ENCODE measurements at places on chromosomes 7 and 10. TPM values are rescaled to one million over a fixed set of nuclear protein-coding genes. Genes with fewer than 3 reads are reported as not detected.

The LAMB4 gene
- 0.98 TPM for total RNA-seq

The SH2D4B gene
- total RNA-seq = 0.15 TPM

DNA sequence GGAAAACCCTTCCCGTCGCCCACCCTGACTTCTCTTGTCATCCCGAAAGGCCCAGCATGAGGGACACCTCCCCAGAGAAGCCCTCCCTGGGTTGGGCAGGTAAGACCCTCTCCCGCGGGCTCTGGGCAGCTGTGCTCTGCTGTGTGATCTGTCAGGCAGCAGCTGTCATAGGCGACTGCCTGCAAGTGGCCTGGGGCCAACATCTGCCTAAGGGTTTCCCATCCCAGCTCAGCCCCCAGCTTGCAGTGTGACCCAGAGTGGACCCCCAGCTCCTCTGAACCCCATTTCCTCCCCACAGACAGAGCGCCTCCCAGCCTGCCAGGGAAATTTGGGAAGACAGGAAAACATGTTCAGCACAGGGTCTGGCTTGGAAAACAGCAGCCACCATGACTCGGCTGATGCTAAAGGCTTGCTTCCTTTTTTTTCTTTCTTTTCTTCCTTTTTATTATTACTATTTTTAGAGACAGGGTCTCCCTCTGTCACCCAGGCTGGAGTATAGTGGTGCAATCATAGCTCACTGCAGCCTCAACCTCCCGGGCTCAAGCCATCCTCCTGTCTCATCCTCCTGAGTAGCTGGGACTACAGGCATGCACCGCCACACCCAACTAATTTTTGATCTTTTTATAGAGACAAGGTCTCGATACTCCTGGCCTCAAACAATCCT lies 18.3 kb upstream of the TNRC18 start:
- H3K4me1 ChIP-seq = no peaks in the 10 kb centered on the region
- no peak overlapping the region for H3K27ac ChIP-seq
- H3K4me3 ChIP-seq = no peak overlapping the region
- H3K36me3 ChIP-seq = no peaks in the 10 kb centered on the region

- DNase-seq = no peak
- no peaks in the 10 kb centered on the region for H3K36me3 ChIP-seq
- no peaks in the 10 kb centered on the region for H3K4me1 ChIP-seq
- H3K27ac ChIP-seq = no peak overlapping the region
- no peak overlapping the region for H3K4me3 ChIP-seq
- H3K27me3 ChIP-seq = peaks cover 55% of the 10 kb centered on the region
Observed at GRCh38 chr10:132839061-132839460, 53.1 kb upstream of the NKX6-2 start.

- no peak overlapping the region for H3K4me3 ChIP-seq
- DNase-seq = no peak
- H3K36me3 ChIP-seq = no peaks in the 10 kb centered on the region
- H3K4me1 ChIP-seq = no peaks in the 10 kb centered on the region
- H3K27me3 ChIP-seq = no peaks in the 10 kb centered on the region
Observed at GRCh38 chr7:131570401-131570800, 14.0 kb upstream of the PODXL start.

The SLC18A2 gene
- total RNA-seq = 0.73 TPM

The SPDYE9 gene
- not detected for total RNA-seq

The SLC13A4 gene
- 0.32 TPM for total RNA-seq

DNA sequence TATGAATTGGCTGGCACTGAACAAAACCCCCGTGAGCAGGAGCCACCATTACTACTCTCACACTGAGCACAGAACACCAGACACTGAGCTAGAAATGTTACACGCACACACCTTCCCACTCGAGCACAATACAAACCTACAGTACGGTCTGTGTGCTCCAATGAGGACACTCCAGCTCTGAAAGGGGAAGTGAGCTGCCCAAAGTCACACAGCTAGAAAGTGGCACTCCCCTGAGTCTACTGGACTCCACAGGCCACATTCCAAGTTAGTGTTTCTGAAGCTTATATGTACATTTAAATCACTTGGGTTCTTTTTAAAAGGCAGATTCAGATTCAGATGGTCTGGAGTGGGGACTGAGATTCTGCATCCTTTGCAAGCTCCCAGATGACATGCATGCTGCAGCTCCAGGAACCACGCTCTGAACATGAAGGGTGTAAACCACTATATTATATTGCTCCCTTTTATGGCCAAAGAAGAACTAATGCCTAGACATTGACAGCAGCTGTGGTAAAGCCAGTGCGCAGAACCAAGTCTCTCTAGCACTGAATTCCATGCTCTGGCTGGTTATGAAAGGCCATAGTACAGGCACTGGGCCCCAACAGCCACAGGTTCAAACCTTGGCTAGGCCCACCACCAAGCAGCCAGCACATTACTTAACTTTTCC lies 77.1 kb downstream of the FRMPD2 start:
- H3K4me3 ChIP-seq = no peak overlapping the region
- no peak overlapping the region for H3K27ac ChIP-seq
- H3K36me3 ChIP-seq = no peaks in the 10 kb centered on the region
- H3K27me3 ChIP-seq = no peaks in the 10 kb centered on the region

GRCh38 chr10:110475722-110476515 lies 21.8 kb upstream of the DUSP5 start:
- H3K4me1 ChIP-seq = no peaks in the 10 kb centered on the region
- no peak overlapping the region for H3K4me3 ChIP-seq
- H3K36me3 ChIP-seq = no peaks in the 10 kb centered on the region
- no peak for DNase-seq

The HSPB1 gene
- 264 TPM for total RNA-seq

GRCh38 chr7:2106924-2107323 lies 125.8 kb downstream of the MAD1L1 start:
- H3K27me3 ChIP-seq = no peaks in the 10 kb centered on the region
- peak overlapping the region; percentile 33 for H3K4me3 ChIP-seq
- H3K4me1 ChIP-seq = peaks cover 3% of the 10 kb centered on the region
- H3K36me3 ChIP-seq = no peaks in the 10 kb centered on the region
- DNase-seq = peak; percentile 67

DNA sequence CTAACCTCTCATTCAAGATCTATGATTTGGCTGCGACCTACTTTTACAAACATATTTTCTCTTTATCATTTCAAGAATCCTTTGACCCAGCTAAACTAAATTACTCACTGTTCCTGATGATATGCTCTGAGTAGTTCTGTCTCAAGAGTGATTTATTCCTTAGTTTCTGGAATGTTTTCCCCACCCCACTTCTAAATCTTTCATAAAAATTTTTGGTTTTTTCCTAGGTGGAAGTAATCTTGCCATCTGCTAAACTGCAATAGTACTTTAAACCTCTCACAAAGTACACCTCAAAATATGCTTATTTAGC lies 170.8 kb downstream of the DNAJC1 start:
- DNase-seq = no peak
- no peaks in the 10 kb centered on the region for H3K36me3 ChIP-seq
- no peak overlapping the region for H3K4me3 ChIP-seq

- no peak for DNase-seq
- no peaks in the 10 kb centered on the region for H3K4me1 ChIP-seq
- no peaks in the 10 kb centered on the region for H3K36me3 ChIP-seq
Observed at GRCh38 chr7:117127585-117128168, 174.4 kb downstream of the ST7 start.

DNA sequence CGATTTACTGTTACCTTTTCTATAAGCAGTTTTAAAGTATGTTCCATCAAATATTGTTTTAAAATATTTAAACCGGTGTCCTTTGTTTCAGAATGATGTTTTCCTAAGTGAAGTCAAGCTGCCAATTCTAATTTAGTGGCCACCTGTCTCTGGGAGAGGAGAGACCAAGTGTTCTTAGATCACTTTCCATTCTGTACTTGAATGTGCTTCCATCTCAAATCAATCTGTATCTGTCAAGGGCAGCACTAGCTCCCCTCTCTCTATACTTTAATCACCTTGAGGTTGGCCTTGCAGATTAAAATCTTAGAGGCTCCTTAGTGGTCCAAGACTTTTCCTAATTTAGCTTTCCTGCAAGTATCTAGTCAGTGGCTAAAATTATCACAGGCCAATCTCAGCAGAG lies 49.6 kb downstream of the LGI1 start:
- no peaks in the 10 kb centered on the region for H3K36me3 ChIP-seq
- DNase-seq = no peak
- H3K4me3 ChIP-seq = no peak overlapping the region
- H3K27me3 ChIP-seq = no peaks in the 10 kb centered on the region

The SLC26A5 gene
- 3.6 TPM for total RNA-seq

GRCh38 chr10:68074031-68074774 lies 880 bp downstream of the HERC4 start:
- H3K4me1 ChIP-seq = no peaks in the 10 kb centered on the region
- H3K4me3 ChIP-seq = peak overlapping the region; percentile 95
- no peaks in the 10 kb centered on the region for H3K27me3 ChIP-seq
- no peaks in the 10 kb centered on the region for H3K36me3 ChIP-seq
- peak overlapping the region; percentile 98 for H3K27ac ChIP-seq
- no peak for DNase-seq

DNA sequence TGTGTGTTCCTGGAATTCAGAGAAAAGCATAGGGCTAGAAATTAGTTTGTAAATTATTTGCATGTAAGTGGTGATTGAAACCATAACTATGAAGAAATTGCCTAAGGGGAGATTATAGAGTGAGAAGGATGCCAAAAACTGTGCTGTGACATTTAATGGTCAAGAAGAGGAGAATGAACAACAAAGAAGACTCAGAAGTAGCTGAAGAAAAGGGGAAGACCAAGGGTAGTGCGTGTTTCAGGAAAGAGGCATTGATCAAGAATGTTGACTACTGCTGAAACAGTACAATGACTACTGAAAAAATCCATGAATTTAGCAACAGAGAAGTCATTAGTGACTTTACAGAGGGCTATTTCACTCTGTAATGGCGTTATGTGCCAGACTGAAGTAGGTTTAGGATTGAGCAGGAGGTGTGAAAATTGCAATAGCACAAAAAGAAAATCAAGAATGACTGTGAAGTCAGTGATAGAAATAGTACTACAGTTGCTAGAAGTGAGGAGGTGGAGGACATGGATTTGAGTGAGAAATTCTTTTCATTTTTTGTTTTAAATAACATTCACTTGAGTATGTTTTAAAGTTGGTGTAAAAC lies 28.9 kb upstream of the SAMD9L start:
- H3K36me3 ChIP-seq = no peaks in the 10 kb centered on the region
- no peak overlapping the region for H3K4me3 ChIP-seq
- no peak overlapping the region for H3K27ac ChIP-seq
- H3K4me1 ChIP-seq = no peaks in the 10 kb centered on the region

DNA sequence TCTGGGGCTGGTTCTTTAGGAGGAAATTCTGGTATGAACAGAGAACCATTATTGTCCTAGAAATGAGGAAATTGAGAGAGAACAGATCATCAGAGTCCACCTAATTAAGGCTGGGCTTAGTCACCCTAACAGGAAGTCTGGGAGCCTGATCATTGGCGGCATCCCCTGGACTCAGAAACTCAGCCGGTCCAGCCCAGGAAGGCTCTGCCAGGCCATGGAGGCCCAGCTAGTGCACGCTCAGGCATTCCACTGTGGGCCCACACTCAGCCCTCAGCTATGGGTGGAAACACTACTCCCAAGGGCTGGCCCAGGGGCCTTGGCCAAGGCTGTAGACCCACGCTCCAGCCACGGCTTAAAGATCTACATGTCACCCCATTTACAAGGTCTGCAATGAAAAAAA lies 109.2 kb downstream of the PTPN20 start:
- no peak overlapping the region for H3K4me3 ChIP-seq
- no peaks in the 10 kb centered on the region for H3K4me1 ChIP-seq
- DNase-seq = no peak
- H3K27ac ChIP-seq = peak overlapping the region; percentile 12

The HTR5A gene
- not detected for total RNA-seq

DNA sequence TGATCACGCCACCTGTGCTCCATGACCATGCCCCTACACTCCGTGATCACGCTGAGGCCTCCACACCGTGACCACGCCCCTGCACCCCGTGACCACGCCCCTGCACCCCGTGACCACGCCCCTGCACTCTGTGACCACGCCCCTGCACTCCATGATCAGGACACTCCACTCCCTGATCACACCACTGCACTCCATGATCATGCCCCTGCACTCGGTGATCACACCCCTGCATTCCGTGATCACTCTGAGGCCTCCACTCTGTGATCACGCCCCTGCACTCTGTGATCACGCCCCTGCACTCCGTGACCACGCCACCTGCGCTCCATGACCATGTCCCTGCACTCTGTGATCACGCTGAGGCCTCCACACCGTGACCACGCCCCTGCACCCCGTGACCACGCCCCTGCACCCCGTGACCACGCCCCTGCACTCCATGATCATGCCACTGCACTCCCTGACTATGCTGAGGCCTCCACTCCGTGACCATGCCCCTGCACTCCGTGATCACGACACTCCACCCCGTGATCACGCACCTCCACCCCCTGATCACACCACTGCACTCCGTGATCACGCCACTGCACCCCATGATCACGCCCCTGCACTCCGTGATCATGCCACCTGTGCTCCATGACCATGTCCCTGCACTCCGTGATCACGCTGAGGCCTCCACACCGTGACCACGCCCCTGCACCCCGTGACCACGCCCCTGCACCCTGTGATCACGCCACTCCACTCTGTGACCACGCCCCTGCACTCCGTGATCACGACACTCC lies 27.7 kb downstream of the STK32C start:
- no peak overlapping the region for H3K27ac ChIP-seq
- no peak for DNase-seq
- no peaks in the 10 kb centered on the region for H3K36me3 ChIP-seq
- H3K4me1 ChIP-seq = no peaks in the 10 kb centered on the region

The TMEM72 gene
- not detected for total RNA-seq
